ENCODE measurements at places on chromosomes 1 and 21.

DNA sequence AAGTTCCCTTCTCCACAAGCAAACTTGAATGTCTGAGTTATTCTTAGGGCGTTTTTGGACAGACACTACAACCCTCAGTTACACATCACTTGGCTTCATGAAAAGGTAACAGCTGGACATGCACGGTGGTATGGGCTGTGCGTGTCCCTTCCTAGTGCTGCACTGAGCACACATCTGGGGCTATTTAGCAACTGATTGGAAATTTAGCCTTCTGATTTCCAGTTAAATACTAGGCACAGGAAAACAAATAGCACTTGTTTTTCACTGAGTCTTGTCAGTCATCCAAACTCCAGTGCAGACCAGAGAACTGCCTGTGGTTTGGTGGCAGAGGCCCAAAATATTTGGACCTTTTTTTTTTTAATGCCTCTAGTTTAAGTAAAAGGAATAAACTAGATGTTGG is 134.7 kb downstream of the TGFBR3 start:
- no peak for DNase-seq

- DNase-seq: no peak
These were observed 5.0 kb downstream of the NDUFS2 start for GRCh38 chr1:161207173-161207572.

GRCh38 chr21:45522986-45523385 is 19.3 kb downstream of the SLC19A1 start:
- DNase-seq: no peak

GRCh38 chr1:218679988-218680748 is 335.0 kb downstream of the TGFB2 start:
- no peak for DNase-seq

GRCh38 chr21:41932191-41932575 is 21.6 kb downstream of the C2CD2 start:
- DNase-seq: no peak

DNA sequence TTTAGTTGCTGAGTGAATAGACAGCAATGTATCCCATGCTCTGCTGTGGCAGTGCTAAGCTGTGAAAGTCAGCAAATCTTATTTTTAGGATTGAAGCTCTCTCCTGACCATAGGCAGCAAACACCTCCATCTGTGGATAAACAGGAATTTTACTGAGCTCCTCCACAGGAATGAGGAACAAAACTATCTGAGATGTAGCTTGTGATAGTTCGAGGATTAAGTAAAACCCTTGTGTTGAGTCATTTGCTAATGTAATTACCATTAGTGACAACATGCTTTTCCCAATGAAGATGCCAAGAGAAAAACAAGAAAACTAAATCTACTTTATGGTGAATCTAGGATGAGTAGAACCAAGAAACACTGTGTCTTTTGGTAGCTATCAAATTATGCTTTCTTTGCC is 122.7 kb downstream of the CLEC20A start:
- DNase-seq: no peak

DNA sequence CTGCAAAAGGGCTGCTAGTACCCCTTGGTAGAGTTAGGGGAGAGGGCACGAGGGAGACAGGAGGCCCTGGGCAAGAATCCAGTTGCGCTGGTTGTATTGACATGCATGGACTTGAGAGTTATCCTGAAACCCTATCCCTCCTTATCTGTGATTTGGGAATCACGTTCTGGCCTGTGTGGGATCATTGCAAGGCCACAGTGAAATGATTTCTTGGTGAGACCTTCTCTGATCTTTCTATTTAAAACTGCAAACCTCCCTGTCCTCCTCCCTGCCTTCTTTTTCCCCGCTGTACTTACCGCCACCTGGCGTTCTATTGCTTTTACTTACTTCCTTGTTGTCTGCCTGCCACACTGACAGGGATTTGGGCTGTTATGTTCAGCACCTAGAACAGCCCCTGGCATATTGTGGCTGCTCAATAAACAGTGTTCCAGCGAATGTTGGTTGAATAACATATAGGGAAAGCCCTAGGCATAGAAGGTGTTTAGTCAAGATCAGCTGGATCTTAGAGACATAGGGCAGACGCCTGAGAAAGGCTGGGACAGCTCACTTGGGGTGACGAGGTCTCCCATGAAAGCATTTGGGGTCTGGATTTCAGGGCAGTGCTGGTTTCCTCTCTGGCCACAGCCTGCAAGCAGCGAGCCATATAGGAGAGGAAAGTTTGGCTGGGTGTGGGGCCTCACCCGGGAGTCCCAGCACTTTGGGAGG is 25.6 kb downstream of the ALPL start:
- DNase-seq: no peak

GRCh38 chr1:150876119-150876454 is 312 bp downstream of the ARNT start:
- DNase-seq: no peak

DNA sequence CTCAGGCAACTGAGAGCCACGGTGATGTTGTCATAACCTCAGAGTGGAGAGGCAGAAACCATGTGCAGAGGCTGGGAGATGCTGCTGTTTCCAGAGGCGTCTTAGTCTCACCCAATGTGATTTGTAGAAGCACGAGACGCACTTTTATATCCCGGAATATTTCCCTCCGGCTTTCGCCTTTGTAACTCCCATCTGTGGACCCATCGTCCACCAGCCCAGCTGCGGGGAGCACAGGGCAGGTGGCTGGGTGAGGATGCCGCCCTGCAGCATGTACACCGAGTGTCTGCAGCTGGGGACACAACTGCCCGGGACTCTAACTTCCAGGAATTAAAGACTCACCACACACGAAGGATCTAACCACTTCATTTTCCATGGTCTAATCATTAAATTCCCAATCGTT is 43.5 kb downstream of the UBASH3A start:
- no peak for DNase-seq

GRCh38 chr1:208431721-208432120 is 187.5 kb upstream of the PLXNA2 start:
- DNase-seq: no peak

DNA sequence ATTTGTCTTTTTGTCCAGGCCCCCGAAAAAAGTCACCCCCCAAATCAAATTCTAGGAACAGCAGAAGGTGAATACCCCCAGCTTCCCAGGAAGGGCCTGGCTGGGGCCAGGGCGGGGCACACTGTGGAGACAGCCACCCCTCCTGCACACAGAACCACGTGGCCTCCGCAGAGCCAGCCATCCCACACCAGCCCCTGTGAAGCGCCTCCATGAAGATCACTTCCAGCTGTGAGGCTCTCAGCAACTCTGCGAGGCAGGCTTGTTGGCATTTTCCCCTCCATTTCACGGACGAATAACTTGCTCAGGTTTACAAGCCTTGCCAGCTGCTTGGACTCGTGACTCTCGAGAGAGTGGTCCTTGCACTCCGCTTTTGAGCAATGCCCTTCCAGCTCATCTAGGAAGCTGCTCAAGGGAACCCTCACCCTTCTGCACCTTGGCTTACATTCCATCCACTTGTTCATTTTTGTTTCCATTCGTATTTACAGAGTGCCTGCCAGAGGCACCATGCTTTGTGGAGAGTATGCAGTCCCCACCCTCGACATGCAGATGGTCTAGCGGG is 48.2 kb downstream of the SYT6 start:
- no peak for DNase-seq

All from brain pericyte (primary cell).